Lower lobe of right lung (tissue), 2 donors: ENCODE measurements at places on chromosomes 7 and 10.

GRCh38 chr10:11037991-11038390 lies 20.3 kb downstream of the CELF2 start:
- no peak for DNase-seq

- DNase-seq = no peak
Measured at GRCh38 chr10:122407375-122408125, 33.0 kb downstream of the PLEKHA1 start.

GRCh38 chr7:158329014-158329610 lies 258.5 kb downstream of the PTPRN2 start:
- DNase-seq = no peak

GRCh38 chr10:97016728-97017473 lies 168.9 kb downstream of the SLIT1 start:
- DNase-seq = no peak

GRCh38 chr7:114466917-114467316 lies 52.3 kb downstream of the FOXP2 start:
- DNase-seq = no peak

DNA sequence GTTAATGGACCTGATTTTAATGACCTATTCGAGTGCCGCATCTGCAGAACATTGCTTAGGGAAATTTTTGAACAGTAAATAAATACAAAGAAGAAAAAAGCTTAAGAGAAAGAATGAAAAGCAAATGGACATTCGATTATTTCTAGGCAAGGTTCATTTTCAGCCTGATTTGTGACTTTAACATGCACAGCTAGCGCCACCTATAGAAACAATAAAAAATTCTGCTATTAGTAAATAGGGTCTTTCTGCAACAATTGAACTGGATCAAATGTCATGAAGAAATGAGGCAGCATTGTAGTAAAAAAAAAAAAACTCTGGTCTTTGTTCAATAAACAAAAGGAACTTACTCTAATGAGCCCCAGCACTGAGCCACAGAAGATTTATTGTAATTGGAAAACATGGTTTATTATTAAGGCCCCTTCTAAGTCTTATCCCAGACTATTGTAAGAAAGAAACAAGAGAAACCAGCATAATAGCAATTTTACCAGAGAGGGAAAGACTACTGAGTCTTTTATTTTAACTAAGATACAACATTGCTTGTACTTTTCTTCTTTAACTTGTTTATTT lies 41.4 kb upstream of the GHITM start:
- DNase-seq = no peak
